ENCODE measurements at places on chromosomes 1 and 21.

DNA sequence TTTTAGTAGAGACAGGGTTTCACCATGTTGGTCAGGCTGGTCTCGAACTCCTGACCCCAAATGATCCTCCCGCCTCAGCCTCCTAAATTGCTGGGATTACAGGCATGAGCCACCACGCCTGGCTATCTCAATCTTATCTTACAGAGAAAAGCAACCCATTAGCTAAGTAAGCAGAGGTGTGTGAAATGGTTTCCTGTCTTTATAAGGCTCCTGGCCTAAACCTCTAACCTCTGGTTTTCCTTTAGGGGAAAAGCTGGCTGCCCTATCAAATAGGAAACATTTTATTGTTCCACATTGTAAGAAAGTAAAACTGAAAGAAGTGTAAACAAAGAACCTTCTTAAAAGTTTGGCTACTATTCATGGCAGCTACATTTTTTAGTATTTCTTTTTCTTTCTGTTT is 78.3 kb upstream of the MORC3 start:
- no peak for DNase-seq

GRCh38 chr1:78153092-78153736 is 107.4 kb downstream of the GIPC2 start:
- DNase-seq: no peak

DNA sequence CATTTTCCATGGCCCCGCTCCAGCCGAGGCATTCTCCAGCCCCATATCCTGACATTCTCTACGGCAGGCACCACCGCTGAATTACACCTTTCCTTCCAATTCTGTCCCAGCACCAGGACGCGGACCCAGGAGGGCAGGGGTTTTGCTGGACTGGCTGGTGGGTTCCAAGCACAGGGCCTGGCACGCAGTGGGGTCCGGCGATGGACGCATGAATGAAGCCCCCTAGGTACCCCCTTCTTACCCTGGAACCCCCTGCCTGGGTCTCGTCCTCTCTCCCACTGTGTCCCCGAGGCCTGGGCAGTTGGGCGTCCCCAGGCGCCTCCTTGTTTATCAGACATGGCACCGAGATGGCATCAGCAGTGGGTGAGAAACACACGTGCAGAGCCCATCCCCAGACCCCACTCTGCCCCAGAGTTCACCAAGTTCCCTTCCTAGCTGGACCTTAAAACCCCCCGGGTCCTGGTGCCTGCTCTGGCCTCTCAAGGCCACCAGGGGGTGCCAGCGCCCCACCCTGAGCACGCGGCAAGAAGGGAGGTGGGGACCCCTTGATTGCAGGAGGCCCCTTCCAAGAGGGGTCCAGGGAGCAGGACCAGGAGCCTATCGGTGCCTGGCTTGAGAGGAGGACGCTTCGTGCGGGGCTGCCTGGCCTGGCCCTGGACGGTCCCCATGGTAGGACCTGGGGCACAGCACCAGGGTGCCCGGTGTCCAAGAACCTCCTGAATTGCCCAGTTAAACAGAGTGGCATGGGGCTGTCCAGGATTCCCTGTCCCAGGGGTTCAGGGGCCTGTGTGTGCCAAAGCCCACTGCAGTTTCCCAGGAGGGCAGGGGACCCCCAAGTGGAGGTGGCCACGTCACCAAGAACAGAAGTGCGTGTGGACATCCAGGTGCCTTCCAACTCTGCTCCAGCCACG is 46.1 kb downstream of the MEGF6 start:
- DNase-seq: no peak

DNA sequence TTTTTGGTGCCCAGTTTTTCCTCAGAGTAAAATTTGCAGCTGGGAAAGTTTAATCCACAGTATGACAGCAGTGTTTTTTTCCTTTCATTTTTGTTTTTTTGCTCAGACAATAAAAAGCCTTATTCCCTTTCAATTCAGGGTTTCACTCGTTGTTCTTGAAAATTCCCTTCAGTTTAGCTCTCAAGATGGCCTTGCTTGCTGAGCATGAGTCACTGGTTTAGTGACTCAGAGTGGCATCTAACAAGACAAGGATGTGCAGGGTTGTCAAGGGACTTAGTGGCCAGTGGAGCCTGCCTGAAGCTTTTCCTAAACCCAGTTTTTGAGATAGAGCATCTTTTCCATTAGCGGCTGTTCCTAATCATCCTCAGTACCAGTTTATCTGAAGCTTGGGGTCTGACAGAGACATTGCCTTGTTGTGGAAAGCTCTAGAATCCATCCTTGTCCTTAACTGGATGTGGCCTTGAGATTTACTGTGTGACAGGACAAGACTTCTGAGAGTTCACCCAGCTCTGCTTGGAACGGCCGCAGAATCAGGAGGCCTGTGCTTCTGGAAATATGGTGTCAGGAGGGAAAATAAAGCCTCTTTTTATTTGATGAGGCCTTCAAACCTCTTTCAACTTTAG is 48.4 kb upstream of the DNAJC6 start:
- DNase-seq: no peak

GRCh38 chr1:178536329-178536728 is 23.4 kb downstream of the TEX35 start:
- no peak for DNase-seq

DNA sequence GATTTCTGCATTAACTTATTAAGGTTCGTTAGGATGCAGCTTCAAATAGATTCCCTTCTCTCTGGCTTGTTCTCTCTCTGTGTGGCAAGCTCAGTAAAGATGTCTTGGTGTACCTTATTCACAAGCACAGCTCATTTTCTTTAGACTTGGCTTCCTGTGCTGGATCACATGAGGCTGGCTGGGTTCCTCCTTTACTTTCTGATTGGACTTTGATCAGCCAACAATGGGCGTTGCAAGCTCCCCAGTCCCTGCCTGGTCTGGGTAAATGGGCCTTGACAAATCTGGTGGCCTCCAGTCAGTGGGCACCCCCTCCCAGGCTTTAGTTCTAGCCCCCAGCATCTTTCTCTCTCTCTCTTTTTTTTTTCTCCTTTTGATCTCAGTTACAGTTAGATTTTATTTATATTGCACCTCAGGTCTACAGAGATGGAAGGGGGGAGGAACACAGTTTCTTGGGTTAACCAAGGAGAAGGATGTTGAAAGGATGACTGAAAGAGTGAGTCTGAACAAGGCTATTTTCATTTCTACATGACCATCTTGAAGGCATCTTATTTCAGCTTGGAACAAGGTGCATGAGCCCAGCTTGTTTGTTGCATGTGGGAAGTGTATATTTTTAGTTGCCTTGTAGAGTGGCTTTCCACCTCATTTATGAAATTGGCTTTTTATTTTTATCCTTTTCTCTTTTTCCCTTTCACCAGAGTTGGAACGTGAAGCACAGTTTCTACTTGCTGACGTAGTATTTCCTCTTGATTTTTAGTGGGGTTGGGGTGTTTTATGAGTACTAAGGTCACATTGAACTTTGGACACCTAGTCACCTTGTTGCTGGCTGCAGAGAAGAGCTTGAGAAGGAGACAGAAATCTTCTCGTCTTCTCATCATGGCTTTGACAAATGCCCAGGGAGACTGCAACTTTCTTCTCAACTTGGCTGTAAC is 77.1 kb downstream of the PBX1 start:
- DNase-seq: no peak

DNA sequence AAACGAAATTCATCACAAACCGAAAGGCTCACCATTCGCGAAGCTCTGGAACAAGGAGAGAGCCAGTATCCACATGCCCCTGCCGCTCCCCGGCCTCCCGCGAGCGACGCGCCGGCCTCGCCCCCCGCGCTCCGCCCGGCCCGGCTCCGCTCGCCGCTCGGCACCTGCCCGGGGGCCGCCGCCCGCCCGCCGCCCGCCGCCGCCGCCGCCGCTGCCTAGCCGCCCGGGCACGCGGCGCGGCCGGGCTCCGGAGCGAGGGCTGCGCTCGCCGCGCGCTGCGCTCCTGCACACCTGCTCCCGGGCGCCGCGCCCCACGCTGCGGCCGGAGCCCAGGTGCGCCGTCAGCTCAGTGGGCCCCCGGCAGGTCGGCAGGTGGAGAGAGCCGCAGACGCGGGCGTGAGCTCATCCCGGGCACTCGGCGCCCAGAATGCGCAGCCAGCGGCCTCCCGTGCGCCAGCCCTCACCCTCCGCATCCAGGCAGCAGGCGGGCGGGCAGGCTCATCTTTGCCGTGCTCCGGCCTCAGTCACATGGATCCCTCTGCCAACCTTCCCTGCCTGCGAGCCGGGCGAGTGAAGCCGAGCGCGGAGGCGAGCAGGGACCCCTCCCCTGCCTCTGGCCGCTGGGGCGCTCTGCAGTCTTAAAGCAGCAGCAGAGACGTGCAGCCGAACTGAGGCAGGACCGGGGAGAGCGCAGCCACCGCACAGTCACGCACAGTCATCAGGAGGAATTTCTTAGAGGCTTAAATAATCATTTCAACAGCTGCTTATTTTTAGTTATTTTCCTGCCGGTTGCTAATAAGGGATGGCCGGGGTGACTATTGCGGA is at the start of gene DSCAM:
DSCAM (minus strand) TSS at position 572 of the 825 bp plus-strand sequence; CDS start at position 75, 497 bp downstream.
- peak; percentile 27 for DNase-seq

All from NCI-H1694 (cell line).